Osteoblast (primary cell): ENCODE measurements at places on chromosomes 4 and X. TPM values are rescaled to one million over a fixed set of nuclear protein-coding genes. Genes with fewer than 3 reads are reported as not detected.

DCAF8L2 gene
- total RNA-seq: not detected in 2 replicates

- no peak for DNase-seq
Measured at GRCh38 chr4:172674811-172675210, 493.8 kb upstream of the GALNT7 start.

GRCh38 chrX:49040376-49040955 is 2.7 kb downstream of the TFE3 start:
- DNase-seq: peak; percentile 82

DNA sequence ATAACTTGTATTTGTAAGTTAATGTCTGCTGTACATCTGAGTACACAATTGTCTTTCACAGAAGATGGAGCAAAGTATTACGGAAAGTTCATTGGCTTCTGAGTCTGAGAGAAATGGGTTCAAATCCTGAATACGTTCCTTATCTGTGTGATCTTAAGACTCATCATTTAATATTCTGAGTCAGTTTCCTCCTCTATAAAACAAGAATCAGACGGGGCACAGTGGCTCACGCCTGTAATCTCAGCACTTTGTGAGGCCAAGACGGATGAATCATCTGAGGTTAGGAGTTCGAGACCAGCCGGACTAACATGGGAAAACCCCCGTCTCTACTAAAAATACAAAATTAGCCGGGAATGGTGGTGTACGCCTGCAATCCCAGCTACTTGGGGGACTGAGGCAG is 57.8 kb downstream of the APBB2 start:
- DNase-seq: no peak
